A549 treated with CORT108297 at 1 μM for 4 hours (cell line): ENCODE measurements at places on chromosomes 16 and 17. TPM values are rescaled to one million over a fixed set of nuclear protein-coding genes. Genes with fewer than 3 reads are reported as not detected.

Gene KRTAP9-8
- not detected in 5 replicates for total RNA-seq

Gene CIAPIN1
- total RNA-seq, result 70.1 to 90.2 TPM (median 76.5 TPM) in 5 replicates

Gene HEATR9
- total RNA-seq, result not detected in 5 replicates

Gene TP53TG3C
- 0.24 to 0.40 TPM (median 0.26 TPM) in 3 of 5 replicates, not detected in the others for total RNA-seq

Gene KCNH6
- total RNA-seq, result not detected in 5 replicates

Gene CHD9NB
- 0.80 to 1.4 TPM (median 1.3 TPM) in 5 replicates for total RNA-seq

Gene TSEN54
- 28.7 to 46.0 TPM (median 42.3 TPM) in 5 replicates for total RNA-seq

Gene FAM234A
- 44.1 to 50.9 TPM (median 47.7 TPM) in 5 replicates for total RNA-seq

Gene HSD17B2
- total RNA-seq, result not detected in 5 replicates

Gene GPR142
- total RNA-seq, result 0.08 TPM in 1 of 5 replicates, not detected in the others

Gene PRR35
- 0.11 to 0.21 TPM (median 0.16 TPM) in 5 replicates for total RNA-seq

Gene DLG4
- total RNA-seq, result 6.8 to 9.8 TPM (median 8.2 TPM) in 5 replicates

Gene OSGIN1
- 24.7 to 57.0 TPM (median 29.9 TPM) in 5 replicates for total RNA-seq
